Lower lobe of right lung (tissue), 2 donors: ENCODE measurements at places on chromosomes 12 and 14.

- no peak for DNase-seq
Observed at GRCh38 chr12:58914457-58914856, 5.8 kb downstream of the LRIG3 start.

GRCh38 chr14:68892961-68893360 lies 86.1 kb downstream of the ACTN1 start:
- no peak for DNase-seq

DNA sequence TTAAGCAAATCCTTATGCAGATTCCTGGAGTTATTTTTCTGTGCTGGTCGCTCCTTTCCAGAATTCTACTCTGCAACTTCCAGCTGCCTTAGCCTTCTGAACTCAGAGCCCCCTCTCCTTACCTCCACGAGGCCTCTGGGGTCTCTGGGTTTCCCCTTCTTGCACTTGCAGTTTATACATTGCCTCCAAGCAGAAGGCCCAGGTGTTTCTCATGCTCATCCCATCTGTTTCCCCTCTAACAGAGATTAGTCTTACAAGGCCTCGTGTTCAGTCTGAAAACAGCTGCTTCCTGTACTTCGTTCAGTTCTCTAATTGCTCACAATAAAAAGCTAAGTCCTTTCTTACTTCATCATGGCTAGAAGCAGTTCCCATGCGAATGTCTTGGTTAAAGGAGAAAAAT lies 134.4 kb upstream of the FGD4 start:
- DNase-seq, result no peak

DNA sequence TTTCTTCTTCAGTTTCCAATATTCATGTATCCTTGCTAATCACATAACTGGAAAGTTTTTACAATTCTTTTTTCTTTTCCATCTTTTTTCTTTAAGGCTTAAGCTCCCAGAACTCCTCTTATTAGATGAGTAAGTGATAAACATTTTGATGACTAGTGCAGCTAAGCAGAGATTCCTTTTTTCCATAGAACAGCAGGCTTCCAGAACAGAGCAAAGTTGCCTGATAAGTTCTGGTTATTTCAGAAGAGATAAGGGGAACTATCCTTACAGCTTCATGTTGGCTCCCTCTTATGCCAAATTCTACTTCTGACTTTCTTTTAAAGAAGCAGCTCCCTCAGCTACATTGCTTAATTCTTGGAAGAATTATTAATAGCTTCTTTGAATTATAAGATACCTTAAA lies 194.7 kb upstream of the FAR2 start:
- DNase-seq, result no peak

GRCh38 chr14:42163136-42163535 lies 556.5 kb downstream of the LRFN5 start:
- DNase-seq, result no peak

DNA sequence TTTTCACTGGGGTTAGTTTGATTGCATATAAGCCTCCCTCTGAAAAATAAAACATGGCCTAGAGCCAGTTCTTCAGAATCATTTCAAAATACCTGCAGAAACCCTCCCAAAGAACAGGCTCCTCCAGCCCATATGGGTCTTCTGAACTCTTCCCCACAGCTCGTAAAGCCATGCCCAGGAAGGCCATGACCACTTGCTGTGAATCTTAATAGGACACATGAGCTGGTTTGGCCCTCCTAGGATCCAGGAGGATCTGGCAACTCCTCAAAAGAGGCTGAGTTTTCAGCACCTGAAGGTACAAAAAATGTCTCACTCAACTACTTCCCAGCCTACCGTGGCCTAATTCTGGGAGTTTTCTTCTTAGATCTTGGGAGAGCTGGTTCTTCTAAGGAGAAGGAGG lies 2.4 kb downstream of the MYBPC1 start:
- DNase-seq, result no peak

- no peak for DNase-seq
Observed at GRCh38 chr14:38578278-38578681, 322.4 kb upstream of the CLEC14A start.

DNA sequence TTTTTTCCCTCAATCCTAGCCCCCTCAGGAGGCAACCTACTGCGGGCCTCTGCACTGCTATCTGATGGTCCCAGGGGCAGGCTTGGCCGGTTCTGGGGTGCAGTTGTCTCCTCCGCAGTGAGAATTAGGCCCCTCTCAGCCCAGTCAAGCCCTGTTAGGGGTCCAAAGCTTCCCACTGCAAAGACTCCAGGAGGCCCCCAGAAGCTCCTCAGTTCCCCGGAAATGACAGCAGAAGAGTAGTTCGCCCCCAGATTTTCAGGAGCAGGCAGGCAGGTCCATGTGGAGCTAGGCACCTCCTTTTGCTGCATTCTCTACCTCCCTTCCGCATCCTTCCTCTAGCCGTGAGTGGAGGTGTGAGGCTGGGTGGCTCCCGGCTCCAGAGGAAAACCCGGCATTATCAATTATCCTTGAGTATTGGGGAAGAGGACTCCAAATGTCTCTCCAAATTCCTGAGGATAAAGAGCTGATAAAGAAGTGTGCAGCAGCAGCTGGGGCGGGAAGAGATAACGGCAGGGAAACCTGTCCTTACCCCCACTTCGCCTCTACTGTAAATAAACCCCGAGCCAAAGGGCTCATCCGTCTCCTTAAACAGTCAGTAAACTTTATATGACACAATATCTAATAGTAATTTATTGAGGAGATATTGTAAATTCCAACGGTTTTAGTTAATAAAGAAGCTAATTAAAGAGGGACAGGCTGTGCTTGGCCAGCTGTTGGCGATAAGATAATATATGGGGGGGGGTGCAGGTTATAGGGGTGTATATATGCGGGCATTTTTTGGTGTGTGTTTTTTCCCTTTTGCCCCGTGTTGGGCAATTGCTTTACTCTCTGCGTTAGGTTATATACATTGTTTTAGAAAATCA lies 641 bp upstream of the HOXC12 start:
- DNase-seq, result no peak

- DNase-seq, result no peak
Observed at GRCh38 chr14:74615735-74616134, 3.7 kb upstream of the LTBP2 start.

DNA sequence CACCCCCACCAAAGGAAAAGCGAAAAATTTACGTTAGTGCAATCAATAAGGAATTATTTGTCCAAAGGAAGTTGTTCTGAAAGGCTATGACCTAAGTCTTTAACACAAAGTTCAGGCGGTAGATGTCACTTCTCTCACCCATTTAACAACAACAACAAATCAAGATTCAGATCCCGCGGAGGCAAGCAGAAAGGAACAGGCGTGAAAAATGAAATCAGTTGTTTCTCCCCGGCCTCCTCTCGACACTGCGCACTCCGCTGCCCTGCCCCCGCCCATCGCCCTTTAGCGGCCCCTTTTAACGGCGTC lies 1.4 kb downstream of the DENND5B start:
- no peak for DNase-seq

DNA sequence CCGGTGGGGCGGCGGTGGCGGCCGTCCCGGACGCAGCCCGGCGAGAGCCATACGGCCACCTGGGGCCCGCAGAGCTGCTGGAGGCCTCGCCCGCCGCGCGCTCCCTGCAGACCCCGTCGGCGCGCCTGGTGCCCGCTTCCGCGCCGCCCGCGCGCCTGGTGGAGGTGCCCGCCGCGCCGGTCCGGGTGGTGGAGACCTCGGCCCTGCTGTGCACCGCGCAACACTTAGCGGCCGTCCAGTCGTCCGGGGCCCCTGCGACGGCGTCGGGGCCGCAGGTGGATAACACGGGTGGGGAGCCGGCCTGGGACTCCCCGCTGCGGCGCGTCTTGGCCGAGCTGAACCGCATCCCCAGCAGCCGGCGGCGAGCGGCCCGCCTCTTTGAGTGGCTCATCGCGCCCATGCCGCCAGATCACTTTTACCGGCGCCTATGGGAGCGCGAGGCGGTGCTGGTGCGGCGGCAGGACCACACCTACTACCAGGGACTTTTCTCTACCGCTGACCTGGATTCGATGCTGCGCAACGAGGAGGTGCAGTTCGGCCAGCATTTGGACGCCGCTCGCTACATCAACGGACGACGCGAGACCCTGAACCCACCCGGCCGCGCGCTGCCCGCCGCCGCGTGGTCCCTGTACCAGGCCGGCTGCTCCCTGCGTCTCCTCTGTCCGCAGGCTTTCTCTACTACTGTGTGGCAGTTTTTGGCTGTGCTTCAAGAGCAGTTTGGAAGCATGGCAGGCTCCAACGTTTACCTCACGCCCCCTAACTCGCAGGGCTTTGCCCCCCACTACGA lies 716 bp downstream of the RIOX1 start:
- DNase-seq, result peak; percentile 78

DNA sequence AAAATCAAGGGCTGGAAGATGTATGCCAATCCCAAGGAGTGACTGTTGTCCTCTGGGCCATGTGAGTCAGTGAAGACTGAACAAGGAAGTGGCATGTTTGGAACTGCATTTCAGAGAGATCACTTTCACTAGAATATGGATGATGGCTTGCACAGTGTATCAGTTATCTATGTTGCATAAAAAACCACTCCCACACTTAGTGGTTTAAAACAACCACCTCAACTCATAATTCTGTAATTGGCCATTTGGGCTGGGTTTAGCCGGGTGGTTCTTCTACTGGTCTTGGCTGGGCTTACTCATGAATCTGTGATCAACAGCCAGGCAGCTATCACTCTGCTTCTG lies 15.4 kb downstream of the BDKRB1 start:
- no peak for DNase-seq

- DNase-seq, result no peak
Observed at GRCh38 chr12:71865166-71865713, 25.7 kb downstream of the TBC1D15 start.

- no peak for DNase-seq
Observed at GRCh38 chr14:51465486-51465885, 186.2 kb upstream of the FRMD6 start.

- no peak for DNase-seq
Observed at GRCh38 chr14:73753887-73754795, 40.0 kb upstream of the PNMA1 start.

DNA sequence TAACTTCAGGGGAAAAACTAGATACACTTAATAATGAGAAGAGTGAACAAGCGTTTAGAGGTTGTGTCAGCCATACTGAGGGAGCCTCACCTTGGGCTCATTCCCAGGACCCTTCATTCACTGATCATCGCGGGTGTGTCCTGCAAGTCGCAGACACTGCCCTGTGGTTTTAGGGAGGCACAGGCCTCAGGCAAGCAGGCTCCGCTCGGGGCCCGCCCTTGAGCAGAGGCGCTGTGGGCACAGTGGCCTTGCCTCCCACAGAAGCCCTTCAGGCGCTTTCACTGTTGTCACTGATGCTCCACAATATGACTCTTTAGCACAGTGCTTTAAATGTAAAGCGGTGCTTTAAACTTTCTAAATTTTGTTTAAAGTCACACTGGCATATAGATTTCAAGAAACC lies 67.4 kb downstream of the DDX51 start:
- DNase-seq, result no peak

DNA sequence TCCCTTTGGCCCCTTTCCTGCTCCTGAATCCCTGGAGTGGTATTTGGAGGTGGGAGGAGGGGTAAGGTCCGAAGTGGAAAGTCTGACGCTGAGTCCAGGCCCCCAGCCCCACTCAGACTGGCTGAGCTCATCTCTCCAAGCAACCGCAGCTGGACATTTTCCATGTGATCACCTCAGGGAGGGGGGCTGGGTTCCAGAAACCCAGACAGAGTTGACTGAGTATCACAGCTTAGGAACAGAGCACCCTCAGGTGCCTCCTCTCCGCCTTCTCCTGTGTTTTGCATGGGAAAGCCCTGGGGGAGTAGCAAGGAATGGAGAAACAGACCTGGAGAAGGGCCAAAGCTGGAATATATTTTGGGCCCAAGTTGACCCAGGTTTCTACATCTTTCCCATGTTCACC lies 8.0 kb upstream of the ITGA5 start:
- DNase-seq, result no peak

DNA sequence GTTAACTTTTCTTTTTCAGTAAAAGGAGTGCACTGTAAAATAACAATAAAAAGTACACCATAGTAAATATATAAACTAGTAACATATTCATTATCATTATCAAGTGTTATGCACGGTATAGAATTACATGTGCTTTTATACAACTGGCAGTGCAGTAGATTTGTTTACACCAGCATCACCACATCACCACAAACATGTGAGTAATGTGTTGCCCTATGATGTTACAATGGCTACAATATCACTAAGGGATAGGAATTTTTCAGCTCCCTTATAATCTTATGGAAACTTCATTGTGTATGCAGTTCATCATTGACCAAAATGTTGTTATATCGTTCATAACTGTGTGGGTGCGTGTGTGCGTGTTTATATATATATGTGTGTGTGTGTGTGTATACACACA lies 23.5 kb upstream of the NEDD1 start:
- DNase-seq, result no peak

- no peak for DNase-seq
Observed at GRCh38 chr14:68440820-68441219, 352.0 kb downstream of the ZFP36L1 start.

- no peak for DNase-seq
Observed at GRCh38 chr12:71438670-71439361, 782 bp upstream of the LGR5 start.

- no peak for DNase-seq
Observed at GRCh38 chr12:102465762-102466560, 14.4 kb downstream of the IGF1 start.

DNA sequence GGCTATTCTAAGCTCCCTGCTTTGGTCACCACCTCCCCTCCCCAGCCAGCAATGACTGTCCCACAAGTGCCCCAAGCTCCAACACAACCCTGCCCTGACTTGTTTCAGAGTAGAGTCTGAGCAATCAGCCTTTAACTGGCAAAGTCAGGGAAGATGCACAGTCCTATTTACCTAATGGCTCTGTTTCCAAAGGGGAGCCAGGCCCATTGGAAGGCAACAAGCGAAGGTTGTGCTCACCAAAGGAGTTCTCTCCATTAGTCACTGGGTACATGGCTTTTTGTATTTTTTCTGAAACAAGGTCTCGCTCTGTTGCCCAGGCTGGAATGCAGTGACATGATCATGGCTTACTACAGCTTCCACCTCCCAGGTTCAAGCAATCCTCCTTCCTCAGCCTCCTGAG lies 267.1 kb upstream of the CRY1 start:
- DNase-seq, result no peak

- DNase-seq, result no peak
Observed at GRCh38 chr12:6083601-6084000, 40.9 kb downstream of the VWF start.

GRCh38 chr12:119060847-119061796 lies 79.8 kb downstream of the SRRM4 start:
- DNase-seq, result peak; percentile 69

- DNase-seq, result no peak
Observed at GRCh38 chr12:70393787-70394499, 27.9 kb downstream of the KCNMB4 start.

GRCh38 chr12:92141591-92142121 lies 4.0 kb downstream of the BTG1 start:
- no peak for DNase-seq

DNA sequence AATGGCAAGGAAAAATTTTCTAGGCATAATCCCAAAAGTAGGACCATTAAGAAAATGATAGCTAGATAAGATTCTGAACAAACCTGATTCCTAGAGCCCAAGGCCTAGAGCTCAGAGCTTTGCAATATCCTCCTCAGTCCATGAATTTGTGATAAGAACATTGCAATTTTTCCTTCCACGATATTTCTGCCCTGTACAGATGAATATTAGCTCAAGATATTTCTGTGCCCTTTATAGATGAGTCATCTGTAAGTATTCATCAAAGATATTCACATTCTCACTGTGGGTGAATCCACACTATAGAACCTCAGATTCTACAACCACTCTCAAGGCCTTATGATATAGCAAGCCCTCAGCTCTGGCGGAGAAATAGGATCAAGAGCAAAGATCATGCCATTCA lies 37.5 kb downstream of the EAPP start:
- no peak for DNase-seq
